GM23248 (cell line): ENCODE measurements at places on chromosomes 12 and 14. TPM values are rescaled to one million over a fixed set of nuclear protein-coding genes. Genes with fewer than 3 reads are reported as not detected.

The NKX2-1 gene
- total RNA-seq, result not detected in 2 replicates

The CACNB3 gene
- total RNA-seq, result 18.6 and 26.8 TPM in 2 replicates

The RHEBL1 gene
- total RNA-seq, result 0.86 and 1.1 TPM in 2 replicates

- no peak for DNase-seq
Observed at GRCh38 chr14:75820761-75821160, 159.7 kb downstream of the TTLL5 start.

DNA sequence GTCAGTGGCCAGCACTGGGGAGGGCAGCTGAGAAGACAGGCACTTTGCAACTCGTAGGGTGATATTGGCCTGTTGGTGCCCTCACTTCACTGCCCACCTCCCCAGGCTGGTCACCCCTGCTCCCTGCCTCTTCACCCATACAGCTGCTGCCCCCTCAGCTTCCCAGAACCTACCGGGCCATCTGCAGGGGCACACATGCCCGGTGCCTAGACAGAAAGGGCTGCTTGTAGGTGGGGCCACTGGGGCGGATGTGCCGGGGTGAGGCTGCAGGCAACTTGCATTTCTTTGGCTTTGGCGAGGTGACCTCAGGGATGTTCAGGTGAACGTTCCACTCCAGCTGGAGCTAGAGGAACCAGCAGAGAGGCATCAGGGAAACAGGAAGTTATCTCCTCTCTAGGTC, 17.2 kb downstream of the FAM186B start:
- DNase-seq, result no peak

DNA sequence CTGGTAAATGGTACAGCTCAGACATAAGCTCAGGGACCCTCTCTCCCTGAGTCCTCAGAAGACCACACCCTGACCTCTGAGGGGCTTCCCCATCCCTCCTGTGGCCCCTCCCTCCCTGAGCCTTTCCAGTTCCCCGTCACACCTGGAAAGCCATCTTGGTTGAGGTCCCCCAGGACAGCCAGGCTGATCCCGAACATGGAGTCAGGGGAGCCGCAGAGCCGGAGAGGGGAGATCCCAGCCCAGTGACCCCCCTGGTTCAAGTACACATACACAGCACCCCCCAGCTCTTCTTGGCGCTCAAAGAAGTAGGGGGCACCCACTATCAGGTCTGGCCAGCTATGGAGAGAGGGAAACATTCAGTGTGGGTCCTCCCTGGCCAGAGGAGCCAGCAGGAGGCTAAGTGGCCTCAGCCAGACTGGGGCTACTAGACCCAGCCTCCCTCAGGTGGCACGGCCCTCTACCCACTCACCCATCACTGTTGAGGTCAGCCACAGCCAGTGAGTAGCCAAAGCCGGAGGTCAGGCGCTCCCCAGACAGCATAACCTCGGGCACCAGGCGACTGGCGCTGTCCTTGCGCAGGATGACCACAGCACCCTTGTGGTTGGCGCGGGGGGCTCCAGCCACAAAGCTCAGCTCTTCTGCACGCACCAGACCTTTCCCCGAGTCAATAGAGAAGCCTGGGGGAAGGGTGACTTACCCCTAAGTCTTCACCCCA, 9.3 kb downstream of the ITGA7 start:
- DNase-seq, result no peak
